PC-9 (cell line): ENCODE measurements at places on chromosomes 11 and 22.
A peak's percentile ranks its signal among the peaks of the same experiment; 100 is the strongest.

GRCh38 chr11:133705074-133705648 lies 140.2 kb downstream of the SPATA19 start:
- no peak for DNase-seq
- H3K27me3 ChIP-seq = peaks cover 24% of the 10 kb centered on the region; the same call in 1 of the 2 replicates
- no peaks in the 10 kb centered on the region for H3K36me3 ChIP-seq
- no peak overlapping the region for H3K4me3 ChIP-seq

GRCh38 chr11:109914038-109914437 lies 179.2 kb upstream of the ZC3H12C start:
- H3K4me1 ChIP-seq = peaks cover 26% of the 10 kb centered on the region
- H3K4me3 ChIP-seq = peak overlapping the region; percentile 19; the same call in 1 of the 2 replicates
- no peaks in the 10 kb centered on the region for H3K36me3 ChIP-seq
- peak overlapping the region; percentile 68 for H3K27ac ChIP-seq

DNA sequence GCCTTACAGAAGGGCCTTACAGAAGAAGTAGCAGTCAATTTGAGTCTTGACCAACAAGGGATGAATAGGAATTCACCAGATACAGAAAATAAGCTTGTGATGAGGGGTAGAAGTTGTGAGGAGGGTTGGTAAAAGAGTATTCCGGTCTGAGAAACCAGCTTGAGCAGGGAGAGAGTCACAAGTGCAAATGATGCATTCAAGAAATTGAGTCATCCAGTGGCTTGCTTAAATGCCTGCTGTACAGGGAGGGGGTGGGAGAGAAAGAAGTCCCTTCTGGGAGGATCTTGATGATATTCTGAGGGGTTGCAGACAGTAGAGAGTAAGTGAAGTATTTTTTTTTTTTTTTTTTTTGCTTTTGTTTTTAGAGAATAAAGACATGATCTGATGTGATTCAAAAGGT lies 9.2 kb downstream of the CCKBR start:
- H3K4me3 ChIP-seq = no peak overlapping the region
- H3K27me3 ChIP-seq = peaks cover 13% of the 10 kb centered on the region; the same call in 1 of the 2 replicates
- no peaks in the 10 kb centered on the region for H3K36me3 ChIP-seq
- no peaks in the 10 kb centered on the region for H3K4me1 ChIP-seq
- H3K27ac ChIP-seq = no peak overlapping the region
- DNase-seq = no peak

DNA sequence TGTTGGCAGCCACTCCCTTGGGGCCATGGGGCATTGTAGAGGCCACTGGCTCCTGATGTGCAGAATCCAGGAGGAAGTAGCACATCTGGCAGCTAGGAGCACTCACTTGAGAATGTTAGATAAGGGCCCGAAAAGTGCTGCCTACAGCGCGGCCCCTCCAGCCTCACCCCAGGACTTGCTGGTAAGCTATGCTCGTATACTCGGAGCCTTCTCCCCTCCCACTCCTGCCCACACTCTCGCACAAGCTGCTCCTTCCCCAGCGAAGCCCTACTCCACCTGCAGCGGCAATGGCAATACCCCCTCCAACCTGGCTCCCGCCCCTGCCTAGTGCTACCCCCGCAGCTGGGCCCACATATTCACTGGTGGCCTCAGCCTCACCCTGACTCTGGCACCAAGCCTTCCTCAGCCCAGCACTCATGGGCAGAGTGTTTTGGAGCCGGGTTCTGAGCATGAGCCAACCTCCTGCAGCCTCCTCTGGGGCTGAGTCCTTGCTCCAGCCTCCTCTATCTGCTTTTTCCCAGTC lies 47.7 kb downstream of the PDE2A start:
- no peak overlapping the region for H3K4me3 ChIP-seq
- H3K36me3 ChIP-seq = no peaks in the 10 kb centered on the region
- H3K4me1 ChIP-seq = peaks cover 5% of the 10 kb centered on the region
- no peaks in the 10 kb centered on the region for H3K27me3 ChIP-seq

DNA sequence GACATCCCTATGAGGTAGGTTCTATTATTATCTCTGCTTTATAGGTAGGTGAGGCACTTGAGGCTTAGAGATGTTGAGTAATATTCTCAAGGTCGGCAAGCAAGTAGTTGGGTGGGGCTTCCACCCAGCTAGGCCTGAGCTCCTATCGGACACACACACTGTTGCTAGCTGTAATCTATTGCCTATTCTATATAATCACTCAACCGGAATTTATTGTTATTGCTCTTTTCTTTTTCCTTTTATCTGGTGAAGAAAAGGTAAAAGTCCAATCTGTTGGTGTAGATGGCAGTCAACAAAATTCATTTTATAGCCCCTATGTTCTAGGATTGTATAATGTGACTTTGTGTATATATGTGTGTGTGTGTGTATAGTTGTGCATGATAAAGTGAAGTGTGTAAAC lies 3.4 kb downstream of the OR9Q2 start:
- no peak overlapping the region for H3K27ac ChIP-seq
- no peak overlapping the region for H3K4me3 ChIP-seq
- H3K36me3 ChIP-seq = no peaks in the 10 kb centered on the region
- no peak for DNase-seq
- no peaks in the 10 kb centered on the region; the same call in 1 of the 2 replicates for H3K27me3 ChIP-seq
- H3K4me1 ChIP-seq = no peaks in the 10 kb centered on the region

DNA sequence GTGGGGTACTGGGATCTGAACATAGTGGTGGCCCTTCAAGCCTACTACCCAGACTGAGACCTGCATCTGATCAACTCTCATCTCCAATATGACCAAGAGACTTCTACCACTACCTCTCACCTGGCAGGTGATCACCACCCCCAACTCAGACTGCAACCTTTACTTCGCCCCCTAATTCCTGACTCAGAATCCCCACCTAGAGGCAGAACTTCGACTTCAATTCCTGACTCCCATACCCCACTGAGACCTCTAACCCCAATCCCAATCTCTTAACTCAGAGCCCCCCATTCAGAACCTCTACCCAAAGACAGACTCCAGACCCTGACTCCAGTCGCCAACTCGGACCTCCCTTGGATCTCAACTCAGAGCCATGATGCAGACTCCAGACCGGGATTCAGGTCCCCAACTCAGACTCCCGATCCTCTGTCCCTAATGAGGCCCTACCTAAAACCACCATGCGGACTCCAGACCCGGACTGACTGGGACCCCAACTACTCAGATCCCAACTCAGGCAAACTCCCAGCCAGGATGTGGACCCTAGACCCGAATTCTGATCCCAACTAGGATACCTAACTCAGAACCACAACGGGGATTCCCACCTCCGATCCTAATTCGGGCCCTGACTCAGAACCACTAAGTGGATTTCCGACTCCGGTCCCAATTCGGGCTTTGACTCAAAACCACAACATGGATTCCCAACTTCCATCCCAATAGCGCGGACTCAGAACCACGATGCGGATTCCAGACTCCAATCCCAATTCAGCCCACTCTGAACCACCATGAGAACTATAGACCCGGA lies 1.2 kb downstream of the KCNQ1OT1 start:
- DNase-seq = no peak
- H3K4me3 ChIP-seq = peak overlapping the region; percentile 84
- peaks cover 14% of the 10 kb centered on the region for H3K4me1 ChIP-seq
- H3K27ac ChIP-seq = no peak overlapping the region
- H3K27me3 ChIP-seq = no peaks in the 10 kb centered on the region

- no peak for DNase-seq
- H3K4me1 ChIP-seq = peaks cover 18% of the 10 kb centered on the region
- no peaks in the 10 kb centered on the region for H3K27me3 ChIP-seq
- no peak overlapping the region for H3K27ac ChIP-seq
Observed at GRCh38 chr11:48101958-48102357, 114.7 kb upstream of the OR4B1 start.

- no peaks in the 10 kb centered on the region; the same call in 1 of the 2 replicates for H3K27me3 ChIP-seq
- H3K4me3 ChIP-seq = no peak overlapping the region
- no peak overlapping the region for H3K27ac ChIP-seq
- DNase-seq = no peak
Observed at GRCh38 chr11:339963-340362, 19.3 kb upstream of the IFITM3 start.

GRCh38 chr11:65436412-65437032 lies 13.9 kb downstream of the NEAT1 start:
- no peak for DNase-seq
- peaks cover 59% of the 10 kb centered on the region for H3K36me3 ChIP-seq
- no peaks in the 10 kb centered on the region for H3K27me3 ChIP-seq

DNA sequence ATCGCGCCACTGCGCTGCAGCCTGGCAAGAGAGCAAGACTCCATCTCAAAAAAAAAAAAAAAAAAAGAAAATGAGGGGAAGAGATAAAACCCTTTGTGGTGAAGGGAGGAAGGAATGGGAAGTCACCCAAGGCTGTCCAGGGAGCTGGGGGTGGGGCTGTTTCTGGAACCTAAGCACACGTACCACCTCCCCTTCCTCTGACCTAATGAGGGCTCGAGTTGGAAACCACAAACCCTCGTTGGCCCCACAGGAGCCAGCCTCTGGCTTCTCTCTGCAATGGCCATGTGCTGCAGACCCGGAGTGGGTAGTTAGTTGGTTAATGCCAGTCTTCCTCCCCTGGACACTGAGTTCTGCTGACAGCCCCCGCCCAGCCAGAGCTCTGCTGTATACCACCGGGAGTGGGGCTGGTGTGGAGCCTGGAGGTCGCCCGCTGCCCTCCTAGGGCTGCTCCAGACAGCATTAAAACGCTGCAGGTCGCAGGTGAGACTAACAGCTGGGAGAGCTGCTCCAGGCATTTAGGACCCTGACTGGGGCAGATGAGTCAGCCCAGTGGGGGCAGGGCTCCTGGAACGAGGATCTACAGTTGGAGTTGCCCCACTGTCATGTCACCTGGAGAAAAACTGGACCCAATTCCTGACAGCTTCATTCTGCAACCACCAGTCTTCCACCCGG lies at the start of gene LGALS12:
LGALS12 (plus strand) TSS at position 228 of the 672 bp plus-strand sequence; CDS start at position 603, 375 bp downstream.
- no peak within 1 kb of the TSS for H3K4me3 ChIP-seq
- H3K27ac ChIP-seq = no peak within 1 kb of the TSS
- H3K36me3 ChIP-seq = no peaks in the 10 kb centered on the region
- no peak for DNase-seq
- no peaks in the 10 kb centered on the region for H3K27me3 ChIP-seq
- H3K4me1 ChIP-seq = no peaks in the 10 kb centered on the region

- no peaks in the 10 kb centered on the region for H3K4me1 ChIP-seq
- no peak overlapping the region for H3K27ac ChIP-seq
- no peak overlapping the region for H3K4me3 ChIP-seq
- DNase-seq = no peak
Observed at GRCh38 chr22:20423008-20423905, 14.4 kb downstream of the SCARF2 start.

GRCh38 chr11:10900681-10901415 lies 43.0 kb upstream of the ZBED5 start:
- peak overlapping the region; percentile 39; the same call in 1 of the 2 replicates for H3K4me3 ChIP-seq
- H3K36me3 ChIP-seq = no peaks in the 10 kb centered on the region
- H3K27ac ChIP-seq = peak overlapping the region; percentile 98
- DNase-seq = no peak

GRCh38 chr11:72048766-72049460 lies 31.4 kb downstream of the NUMA1 start:
- peaks cover 12% of the 10 kb centered on the region; the same call in 1 of the 2 replicates for H3K36me3 ChIP-seq
- no peak for DNase-seq
- H3K4me3 ChIP-seq = no peak overlapping the region
- H3K27me3 ChIP-seq = no peaks in the 10 kb centered on the region

DNA sequence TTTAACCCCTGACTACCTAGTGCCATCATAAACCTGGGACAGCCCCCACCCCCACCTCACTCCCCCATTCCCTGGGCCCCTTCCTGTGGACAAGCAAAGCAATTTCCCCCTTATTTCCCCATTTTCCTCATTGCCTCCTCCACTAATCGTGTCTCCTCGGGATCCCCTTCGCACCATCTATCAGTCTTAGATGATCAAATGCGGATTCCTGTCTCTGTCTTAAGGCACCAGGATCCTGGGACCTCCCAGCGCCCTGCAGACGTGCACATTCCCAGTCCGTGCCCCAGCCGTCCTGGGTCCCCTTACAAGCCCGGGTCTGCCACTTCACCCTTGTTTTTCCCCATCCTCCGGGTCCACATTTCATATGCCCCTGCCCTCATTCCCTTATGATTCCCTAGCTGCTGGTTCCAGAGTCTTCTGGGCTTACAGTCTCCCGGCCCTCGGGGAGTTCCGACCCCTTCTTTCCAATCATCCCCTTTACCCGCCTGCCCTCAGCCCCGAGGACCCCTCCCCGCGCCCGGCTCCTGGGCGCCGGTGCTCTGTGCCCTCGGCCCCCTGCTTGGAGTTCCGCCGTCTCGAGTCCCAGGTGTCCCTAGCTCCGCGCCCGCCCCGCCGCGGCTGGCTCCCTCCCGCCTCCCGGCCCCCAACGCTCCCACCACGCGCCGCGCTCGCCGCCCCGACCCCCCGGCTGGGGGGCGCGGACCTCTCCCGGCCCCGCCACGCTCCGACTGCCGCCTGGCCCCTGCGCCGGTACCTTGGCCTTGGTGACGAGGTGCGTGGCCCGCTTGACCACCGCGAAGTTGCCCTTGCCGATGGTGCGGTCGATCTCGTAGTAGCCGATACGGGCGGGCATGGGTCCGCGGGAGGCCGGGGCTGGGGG lies 599 bp downstream of the SIK3 start:
- peaks cover 41% of the 10 kb centered on the region for H3K4me1 ChIP-seq
- peak; percentile 19 for DNase-seq
- H3K27me3 ChIP-seq = no peaks in the 10 kb centered on the region
- H3K4me3 ChIP-seq = peak overlapping the region; percentile 85
- H3K36me3 ChIP-seq = no peaks in the 10 kb centered on the region
- peak overlapping the region; percentile 43; the same call in 1 of the 2 replicates for H3K27ac ChIP-seq

DNA sequence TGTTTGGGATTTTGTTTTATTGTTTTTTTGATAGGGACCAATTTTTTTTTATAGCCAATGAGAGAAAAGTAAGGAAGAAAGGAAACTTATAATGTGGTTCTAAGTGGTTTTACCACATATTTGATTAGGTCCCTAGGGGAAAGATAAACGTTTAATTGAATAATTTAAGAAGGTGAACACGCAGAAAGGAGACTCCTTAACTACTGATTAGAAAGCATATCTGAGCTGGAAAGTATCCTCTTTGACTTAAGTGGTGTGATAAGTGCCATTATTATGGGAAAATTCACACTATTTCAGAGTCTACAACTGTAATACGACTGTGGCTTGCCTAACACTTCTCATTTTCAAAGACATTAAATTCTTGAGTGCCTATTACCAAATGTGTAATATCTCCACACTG lies 106.5 kb upstream of the GRAMD1B start:
- no peak overlapping the region for H3K4me3 ChIP-seq
- no peaks in the 10 kb centered on the region for H3K4me1 ChIP-seq
- no peaks in the 10 kb centered on the region for H3K36me3 ChIP-seq
- peaks cover 62% of the 10 kb centered on the region for H3K27me3 ChIP-seq
- no peak for DNase-seq

DNA sequence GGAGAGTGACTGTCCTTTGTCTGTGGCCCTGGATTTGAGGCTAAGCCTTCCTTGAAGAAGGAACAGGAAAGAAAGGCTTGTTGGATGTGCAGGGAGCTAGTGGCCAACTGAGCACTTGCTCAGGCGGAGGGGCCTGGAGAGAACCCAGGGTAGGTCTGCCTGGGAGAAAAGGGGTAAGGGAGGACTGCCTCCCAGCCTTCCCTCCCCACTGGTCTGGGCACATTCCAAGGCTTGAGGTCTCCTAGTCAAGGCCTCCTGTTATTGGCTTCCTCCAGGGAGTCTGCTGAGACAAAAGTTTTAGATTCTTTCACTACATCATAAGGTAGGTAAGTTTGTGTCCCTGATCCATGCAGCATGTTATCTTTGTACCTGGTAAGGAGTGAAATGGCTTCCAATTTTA lies 15.2 kb downstream of the KCNQ1OT1 start:
- no peak overlapping the region for H3K27ac ChIP-seq
- no peaks in the 10 kb centered on the region for H3K27me3 ChIP-seq
- no peak for DNase-seq
- no peaks in the 10 kb centered on the region for H3K4me1 ChIP-seq

GRCh38 chr11:35787626-35788025 lies 125.1 kb downstream of the TRIM44 start:
- H3K4me3 ChIP-seq = no peak overlapping the region
- no peak for DNase-seq
- no peaks in the 10 kb centered on the region for H3K27me3 ChIP-seq
- no peaks in the 10 kb centered on the region for H3K36me3 ChIP-seq
- H3K4me1 ChIP-seq = 0 out of 2 replicates have a peak, but pooled peaks cover 4% of the 10 kb centered on the region
